ENCODE measurements at places on chromosomes 7 and 10.

DNA sequence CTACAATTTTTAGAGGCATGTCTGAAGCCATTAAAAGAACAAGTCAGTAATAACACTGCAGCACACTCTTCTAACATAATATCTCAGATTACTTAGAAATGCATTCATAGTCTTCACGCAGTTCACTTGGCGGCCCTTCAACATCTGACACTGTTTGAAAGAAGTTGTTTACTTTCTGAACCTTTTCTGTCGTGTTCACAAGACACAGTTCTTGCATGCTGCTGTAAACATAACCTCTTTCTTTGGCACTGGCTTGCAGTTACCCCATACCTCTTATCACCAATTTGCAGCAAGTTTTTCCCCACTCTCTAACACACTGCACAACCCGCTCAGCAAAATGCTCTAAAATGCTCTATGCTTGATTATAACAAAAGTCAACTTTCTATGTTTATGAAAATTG lies 12.0 kb downstream of the PIP4K2A start:
- DNase-seq: no peak

GRCh38 chr7:85341973-85342372 lies 155.1 kb upstream of the SEMA3D start:
- no peak for DNase-seq

GRCh38 chr10:71635251-71635866 lies 84.2 kb downstream of the C10orf105 start:
- DNase-seq: no peak

DNA sequence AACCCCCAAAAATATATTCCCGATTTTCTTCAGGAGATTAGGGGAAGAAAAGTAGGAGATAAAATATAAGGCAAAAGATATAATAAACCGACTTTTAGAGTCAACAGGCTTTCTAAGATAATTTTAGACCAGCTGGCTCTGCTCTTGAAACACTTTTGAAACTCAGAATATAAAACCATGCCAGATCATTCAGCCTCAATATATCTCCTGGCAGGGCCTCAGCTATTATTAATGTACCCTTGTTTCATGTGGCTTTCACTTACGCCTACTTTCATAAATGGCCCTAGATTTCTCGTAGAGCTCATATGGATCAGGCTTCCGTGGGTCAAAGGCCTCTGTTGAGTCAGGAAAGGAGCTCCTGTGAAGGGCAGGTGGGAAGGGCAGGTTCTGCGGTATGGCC lies 396.0 kb downstream of the PHTF2 start:
- no peak for DNase-seq

DNA sequence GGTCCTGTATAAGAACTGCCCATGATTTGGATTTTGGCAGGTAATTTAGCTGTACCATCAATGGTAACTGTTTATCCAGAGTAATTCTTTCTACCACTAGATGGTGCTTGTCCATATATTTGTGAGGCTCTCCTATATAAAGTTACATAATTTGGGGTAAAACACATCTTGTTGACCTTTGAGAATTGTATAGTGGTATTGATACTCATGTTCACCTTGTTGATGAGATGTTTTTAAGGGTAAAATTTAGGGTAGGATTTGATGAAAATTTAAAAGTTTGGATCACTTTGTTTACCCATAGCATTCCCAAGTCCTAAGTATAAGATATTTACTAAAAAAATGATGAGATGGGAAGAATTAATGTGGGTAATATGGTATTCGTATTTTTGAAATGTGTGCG lies 31.6 kb downstream of the ST7 start:
- peak; percentile 57 for DNase-seq

DNA sequence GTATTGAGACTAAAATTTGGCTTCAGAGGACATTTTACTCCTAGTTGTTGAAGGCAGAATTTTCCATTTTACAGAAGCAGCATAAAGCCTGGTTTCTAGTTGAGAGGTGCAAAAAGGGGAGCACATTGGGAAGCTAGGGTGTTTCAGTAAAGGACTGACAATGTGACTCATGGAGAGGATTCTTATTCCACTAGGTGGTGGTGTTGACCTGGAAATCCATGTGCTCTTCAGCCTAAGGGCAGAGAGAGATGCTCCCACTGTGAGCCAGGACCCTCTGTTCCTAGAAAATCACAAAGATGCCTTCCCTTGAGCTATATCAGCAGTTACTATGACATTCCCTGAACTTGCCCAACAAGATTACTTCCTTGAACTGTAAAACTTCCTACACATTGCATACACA lies 687.8 kb downstream of the IPMK start:
- DNase-seq: peak; percentile 7

DNA sequence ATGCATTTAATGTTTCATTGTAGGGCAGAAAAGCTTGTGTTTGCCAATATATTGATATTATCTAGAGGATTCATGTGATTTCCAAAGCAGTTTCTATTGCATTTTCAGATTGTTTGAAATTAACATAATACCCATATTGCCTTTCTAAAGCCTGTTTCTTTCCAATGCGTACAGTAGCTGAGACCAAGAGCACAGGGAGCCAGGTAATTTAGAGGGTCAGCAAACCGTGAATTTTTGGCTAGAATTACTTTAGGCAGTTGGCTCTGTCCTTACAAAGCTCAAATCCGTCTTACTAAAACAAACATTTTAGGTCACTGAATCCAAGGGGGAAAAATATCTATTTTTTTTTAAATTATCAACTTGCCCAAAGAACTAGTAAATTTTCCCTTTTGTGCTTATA lies 604.9 kb upstream of the ADARB2 start:
- DNase-seq: no peak

Measured in GM03348 (cell line).